Ovary (tissue), 10 donors: ENCODE measurements at places on chromosomes 7 and 10.
A peak's percentile ranks its signal among the peaks of the same experiment; 100 is the strongest.

- DNase-seq = no peak
These were observed 237.8 kb downstream of the KIAA1217 start for GRCh38 chr10:24446739-24447138.

DNA sequence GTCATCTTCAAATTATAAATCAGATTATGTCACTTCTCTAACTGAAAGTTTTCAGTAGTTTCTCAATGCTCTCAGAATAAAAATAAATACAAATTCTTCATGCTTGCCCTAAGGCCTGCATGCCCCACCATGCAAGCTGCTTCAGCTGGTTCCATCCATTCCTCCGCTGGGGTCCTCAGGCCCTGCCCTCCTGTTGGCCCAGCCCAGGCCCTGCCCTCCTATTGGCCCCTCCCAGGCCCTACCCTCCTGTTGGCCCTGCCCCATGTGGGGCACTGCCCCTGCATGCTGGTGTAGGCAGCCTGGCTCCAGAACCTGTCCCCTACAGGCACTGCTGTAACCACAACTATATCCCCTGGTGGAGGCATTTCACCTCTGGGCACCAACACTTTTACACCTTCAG is 109.3 kb upstream of the TCERG1L start:
- DNase-seq = no peak

DNA sequence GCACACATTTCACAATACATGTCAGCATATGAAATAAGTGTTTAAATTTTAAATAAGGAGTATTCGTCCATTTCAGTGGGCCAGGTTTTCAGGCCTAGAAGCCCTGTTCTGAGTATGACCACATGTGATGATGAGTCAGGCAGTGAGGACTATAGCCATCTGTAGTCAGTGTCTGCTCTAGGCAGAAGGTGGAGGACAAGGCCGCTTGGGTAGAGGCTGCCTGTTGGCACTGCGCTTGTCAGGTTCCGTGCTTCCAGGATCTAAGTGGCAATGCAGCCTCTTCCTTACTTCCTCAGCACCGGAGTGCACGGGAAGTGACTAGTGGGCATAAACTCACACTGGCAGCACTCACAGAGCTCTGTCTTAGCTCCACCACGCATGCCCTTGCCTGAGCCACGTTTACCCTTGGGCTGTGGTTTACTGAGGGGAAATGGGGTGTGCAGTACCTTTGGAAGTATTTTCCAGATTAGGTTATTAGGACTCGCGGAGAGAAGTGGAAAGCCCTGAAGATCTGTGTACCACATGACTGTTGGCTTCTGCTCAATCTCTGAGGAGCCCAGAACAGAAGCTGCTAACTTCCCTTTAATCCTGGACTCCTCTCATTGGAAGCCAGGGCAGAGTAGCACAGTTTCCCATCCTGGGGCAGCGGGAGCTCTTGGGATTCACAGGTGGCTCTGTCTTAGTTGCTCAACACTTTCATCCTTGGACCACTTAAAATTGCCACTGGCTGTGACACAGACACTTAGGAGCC is 87.5 kb upstream of the GJD4 start:
- DNase-seq = no peak

GRCh38 chr7:22551768-22552513 is 52.0 kb upstream of the STEAP1B start:
- DNase-seq = no peak

- DNase-seq = no peak
These were observed 26.3 kb downstream of the IPMK start for GRCh38 chr10:58241346-58241745.

- no peak for DNase-seq
These were observed 67.8 kb upstream of the ATP6V0A4 start for GRCh38 chr7:138865843-138866242.

- DNase-seq = no peak
These were observed 776.4 kb downstream of the GATA3 start for GRCh38 chr10:8830876-8831275.

- no peak for DNase-seq
These were observed 1.9 kb downstream of the TSPAN33 start for GRCh38 chr7:129146237-129146979.

GRCh38 chr7:151736403-151736909 is 140.5 kb downstream of the PRKAG2 start:
- peak; percentile 70 for DNase-seq
